Stimulated activated CD8-positive, alpha-beta memory T cell treated with anti-CD3 and anti-CD28 coated beads, Interleukin-7, amount 100 ng/mL, for 4 hours (primary cell): ENCODE measurements at places on chromosomes 6 and 20.

- no peak for DNase-seq
These were observed 1237.5 kb upstream of the MAP3K7 start for GRCh38 chr6:91824331-91824730.

DNA sequence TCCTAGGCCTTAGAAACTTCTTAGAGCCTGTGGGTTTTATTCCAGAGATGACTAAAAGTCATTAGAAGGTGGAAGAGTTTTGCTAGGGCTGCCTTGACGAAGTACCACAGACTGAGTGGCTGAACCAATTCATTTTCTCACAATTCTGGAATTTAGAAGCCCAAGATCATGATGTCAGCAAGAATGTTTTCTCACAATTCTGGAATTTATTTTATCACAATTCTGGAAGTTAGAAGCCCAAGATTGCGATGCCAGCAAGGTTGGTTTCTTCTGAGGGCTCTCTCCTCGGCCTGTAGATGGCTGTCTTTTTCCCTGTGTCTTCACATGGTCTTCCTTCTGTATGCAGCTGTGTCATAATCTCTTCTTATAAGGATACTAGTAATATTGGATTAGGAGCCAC lies 672.9 kb upstream of the MARCKS start:
- DNase-seq: no peak

DNA sequence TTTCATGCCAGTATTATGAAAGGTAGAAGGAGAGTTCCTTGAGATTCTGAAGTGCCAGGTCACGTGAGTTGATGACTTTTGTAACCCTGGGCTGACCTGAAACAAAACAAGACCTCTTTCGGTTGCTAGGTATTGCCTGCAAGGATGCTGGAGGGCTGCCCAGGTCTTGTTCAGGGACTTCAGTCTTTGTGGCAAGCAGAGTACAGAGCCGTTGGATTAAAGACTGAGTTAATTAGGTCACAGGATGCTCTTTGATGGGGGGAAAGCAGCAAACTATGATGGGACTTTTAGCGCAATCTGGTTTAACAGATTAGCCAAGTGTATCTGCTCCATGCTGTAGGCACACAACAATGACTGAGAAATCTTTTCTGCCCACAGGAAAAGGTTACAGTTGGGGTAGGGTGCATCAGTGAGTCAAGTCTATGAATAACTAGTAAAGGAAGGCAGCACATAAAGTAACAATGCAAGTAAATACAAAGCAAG lies 12.8 kb upstream of the ELOVL5 start:
- DNase-seq: peak; percentile 23

- no peak for DNase-seq
These were observed 85.9 kb downstream of the VIP start for GRCh38 chr6:152836523-152836922.

DNA sequence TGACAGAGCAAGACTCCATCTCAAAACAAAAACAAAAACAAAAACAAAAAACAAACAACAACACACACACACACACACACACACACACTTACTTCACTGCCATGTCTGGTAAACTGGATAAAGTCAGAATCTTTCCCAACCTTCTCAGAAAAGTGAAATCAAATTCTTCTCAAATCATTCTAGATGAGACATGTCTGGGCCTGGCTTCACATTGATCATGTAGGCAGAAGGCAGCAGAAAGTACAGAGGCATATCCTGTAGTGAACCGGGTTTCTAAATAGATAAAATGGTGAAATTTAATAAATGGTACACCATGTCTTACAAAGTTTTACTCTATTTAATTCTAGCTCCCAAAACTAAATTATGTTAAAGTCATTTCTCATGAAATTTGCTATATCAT lies 14.9 kb upstream of the MRS2 start:
- no peak for DNase-seq

GRCh38 chr20:13677241-13677640 lies 38.5 kb upstream of the TASP1 start:
- DNase-seq: no peak

DNA sequence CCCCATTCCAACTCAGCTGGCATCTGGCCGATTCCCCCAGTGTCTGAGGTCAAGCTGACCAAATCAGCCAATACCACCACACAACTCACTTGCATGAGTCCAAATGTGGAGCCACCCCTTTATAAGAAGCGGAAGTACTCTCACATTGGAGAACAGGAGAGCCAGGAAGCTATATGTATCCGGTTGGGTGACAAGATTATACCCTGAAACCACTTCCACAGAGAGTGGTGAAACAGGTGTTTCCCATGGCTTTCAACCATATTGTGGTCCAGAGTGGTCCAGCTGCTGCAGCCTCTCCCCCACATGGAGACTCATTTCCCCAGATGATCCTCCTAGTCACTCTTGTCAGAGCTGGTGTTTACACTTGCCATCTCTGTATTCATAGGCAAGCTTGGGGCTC lies 24.0 kb upstream of the SERINC1 start:
- DNase-seq: no peak

- no peak for DNase-seq
These were observed 2.7 kb downstream of the MYCT1 start for GRCh38 chr6:152700427-152700826.

DNA sequence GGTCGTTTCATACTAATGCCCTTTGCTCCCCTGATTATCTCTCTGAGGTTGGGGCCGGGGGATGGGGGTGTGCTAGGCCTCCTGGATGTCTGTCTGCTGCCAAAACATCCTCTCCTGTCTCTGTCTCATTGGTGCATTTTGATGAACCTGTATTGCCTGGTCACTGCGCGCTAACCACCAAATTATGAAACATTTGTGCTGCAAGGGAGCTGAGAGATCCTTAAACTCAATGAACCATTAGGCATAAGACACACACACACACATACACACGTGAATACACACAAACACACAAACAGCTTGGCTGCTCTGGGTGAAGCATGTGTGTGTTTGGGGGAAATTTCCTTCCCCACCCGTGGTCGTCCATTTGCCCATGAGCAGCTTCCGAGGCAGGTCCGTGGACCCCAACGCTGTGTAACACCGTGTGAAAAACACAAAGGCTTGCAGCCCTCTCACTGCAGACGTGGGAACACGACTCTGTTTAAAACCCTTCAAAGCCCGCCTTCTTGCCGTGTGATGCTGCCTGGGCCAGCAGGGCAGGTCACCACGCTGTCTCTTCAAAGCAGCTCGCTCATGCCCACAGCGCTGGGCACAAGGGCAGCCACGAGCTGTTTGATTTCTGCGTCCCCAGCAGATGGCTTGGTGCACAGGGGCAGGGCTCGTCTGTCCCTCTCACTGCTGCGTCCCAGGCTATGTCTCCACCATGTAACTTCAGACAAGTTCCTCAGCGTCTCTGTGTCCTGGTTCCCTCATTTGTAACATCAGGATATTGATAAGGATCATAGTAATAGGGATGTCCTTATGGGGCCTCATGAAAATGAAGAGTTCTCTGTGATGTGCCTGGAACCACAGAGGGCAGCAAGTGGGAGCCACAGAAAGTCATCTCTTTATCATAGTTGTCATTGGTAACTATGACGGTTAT lies 96.8 kb downstream of the CDH26 start:
- DNase-seq: no peak

GRCh38 chr6:9083108-9083507 lies 647.8 kb upstream of the SLC35B3 start:
- DNase-seq: no peak

GRCh38 chr6:19465256-19465655 lies 371.9 kb upstream of the ID4 start:
- DNase-seq: no peak
